ENCODE measurements at places on chromosomes 7 and 10.
A peak's percentile ranks its signal among the peaks of the same experiment; 100 is the strongest.

DNA sequence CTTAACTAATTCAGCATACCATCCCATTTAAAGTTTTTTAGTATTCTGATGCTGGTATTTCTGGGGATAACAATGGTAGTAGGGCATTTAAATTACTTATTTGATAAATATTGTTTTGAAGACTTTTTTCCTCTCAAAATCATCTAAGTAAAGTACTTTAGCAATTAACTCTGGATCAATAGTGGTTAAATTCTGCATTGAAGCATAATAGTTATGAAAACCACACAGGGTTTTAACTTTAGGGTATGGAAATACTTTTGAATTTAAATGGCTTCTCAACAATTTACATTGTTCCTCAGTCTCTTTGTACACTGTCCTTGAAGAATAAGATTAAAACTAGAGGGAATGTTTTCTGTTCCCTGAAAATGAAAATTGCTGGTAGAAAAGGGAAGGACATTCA lies 202.6 kb upstream of the STEAP4 start:
- no peak for DNase-seq

DNA sequence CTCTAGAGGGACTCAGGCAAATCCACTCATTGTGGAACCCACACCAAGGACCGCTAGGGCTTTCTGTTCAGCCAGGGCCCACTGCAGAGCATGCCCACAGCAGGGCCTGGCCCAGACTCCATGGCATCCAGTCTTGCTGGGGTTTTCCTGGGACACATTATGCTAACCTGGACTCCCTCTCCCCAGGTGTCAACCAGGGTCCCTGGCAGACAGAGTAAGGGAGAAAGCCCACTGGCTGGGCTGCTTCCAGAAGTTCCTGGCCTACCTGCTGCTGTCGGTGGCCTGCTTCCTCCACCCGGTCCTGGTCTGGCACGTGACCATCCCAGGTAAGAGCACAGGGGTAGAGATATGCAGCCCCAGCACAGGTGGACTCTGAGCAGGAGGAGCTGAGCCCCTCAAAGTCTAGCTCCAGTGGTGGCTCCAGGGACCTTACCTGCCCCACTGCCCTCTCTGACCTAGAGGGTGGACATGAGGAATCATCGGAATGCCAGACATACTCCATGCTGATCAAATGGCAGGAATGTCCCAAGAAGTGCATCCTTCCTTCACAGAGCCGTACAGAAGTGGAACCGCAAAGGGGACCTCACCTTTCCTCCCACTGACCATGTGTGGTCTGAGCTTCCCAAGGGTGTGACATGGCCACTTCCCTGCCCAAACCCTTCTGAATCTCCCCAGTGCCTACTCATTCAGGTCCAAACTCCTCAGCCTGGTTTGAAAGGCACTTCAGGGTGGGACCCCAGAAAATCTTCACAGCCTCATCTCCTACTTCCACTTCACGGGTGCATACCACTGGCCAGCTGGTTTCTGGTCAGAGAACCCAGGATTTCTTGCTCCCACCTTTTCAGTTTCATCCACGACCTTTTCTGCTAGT lies 22.5 kb downstream of the TMEM72 start:
- DNase-seq: no peak

DNA sequence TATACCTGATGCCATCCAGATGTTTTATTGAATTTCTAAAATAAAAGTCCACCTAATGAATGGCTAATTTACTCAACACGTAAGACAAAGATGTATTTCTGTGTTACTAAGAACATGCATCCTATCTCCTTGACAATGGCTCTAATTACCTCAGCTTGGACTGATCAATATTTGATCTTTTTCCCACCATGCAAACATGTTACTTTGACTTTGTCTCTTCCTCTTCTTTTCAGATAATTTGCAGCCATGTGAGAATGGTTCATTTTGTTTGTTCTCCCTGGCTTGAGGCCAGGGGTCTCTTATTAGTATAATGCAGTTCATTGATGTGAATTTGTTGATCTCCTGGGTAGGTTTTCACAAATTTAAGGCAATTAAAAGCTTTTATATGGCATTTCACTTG lies 302.1 kb downstream of the ADK start:
- no peak for DNase-seq

- DNase-seq: no peak
These were observed 79.2 kb downstream of the NEUROD6 start for GRCh38 chr7:31261341-31261740.

DNA sequence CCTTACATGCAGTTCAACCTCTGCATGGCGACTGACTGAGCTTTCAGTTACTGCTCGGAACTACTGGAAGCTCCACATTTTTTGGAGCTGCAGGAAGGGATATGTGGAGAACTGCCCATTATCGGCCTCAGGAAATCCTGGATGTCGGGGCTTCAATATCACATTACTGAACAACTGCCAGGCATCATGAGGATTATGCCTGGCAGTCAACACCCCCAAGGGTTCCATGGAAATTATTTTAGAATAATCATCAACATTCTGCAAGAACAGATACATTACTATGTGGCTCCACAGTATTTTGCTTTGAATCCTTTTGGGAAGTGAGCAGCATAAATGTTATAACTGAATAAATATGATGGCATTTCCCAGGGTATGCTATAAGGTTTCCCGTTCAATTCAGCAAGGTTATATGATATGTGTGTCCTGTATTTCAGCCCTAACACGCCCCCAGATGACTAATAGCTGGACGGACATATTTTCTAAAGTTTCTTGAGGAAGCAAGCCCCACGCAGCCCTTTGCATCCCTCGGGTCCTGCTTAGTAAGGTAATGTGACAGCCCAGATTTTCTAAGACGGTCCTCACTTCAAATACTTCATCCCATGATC lies 53.0 kb upstream of the OPALIN start:
- no peak for DNase-seq

DNA sequence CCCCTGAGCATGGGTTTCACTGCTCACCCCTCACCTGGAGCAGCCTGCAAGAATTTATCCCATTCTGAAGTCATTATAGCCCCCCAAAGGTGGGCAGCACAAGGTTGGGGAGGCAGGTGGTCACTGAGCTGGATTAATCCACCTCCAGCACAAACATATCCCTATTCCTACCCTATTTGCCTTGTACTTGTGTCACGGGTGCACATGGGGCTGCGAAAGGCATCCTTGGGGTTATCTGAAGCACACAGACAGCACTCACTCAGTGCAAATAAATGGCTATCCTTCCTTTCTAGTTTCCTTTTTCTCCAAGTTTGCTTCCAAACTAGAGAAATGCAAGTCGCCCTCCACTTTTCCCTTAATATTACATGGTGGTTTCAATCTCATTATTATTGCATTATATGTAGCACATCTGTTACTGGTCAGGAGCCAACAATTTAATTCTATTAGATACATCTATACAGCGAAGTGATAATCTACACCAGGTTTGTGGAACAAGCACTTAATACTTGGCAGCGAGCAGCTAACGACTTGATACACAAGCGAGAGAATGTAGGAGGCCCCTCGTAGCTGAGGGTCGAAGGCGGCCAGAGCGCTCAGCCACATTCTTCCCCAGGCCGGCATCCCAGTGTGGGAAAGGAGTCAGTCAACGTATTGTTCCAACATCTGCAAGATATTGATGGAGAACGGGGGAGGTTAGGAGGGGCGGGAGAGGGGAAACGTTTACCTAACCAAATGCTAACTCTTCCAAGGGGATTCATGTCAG lies 121.3 kb upstream of the HABP2 start:
- DNase-seq: no peak

DNA sequence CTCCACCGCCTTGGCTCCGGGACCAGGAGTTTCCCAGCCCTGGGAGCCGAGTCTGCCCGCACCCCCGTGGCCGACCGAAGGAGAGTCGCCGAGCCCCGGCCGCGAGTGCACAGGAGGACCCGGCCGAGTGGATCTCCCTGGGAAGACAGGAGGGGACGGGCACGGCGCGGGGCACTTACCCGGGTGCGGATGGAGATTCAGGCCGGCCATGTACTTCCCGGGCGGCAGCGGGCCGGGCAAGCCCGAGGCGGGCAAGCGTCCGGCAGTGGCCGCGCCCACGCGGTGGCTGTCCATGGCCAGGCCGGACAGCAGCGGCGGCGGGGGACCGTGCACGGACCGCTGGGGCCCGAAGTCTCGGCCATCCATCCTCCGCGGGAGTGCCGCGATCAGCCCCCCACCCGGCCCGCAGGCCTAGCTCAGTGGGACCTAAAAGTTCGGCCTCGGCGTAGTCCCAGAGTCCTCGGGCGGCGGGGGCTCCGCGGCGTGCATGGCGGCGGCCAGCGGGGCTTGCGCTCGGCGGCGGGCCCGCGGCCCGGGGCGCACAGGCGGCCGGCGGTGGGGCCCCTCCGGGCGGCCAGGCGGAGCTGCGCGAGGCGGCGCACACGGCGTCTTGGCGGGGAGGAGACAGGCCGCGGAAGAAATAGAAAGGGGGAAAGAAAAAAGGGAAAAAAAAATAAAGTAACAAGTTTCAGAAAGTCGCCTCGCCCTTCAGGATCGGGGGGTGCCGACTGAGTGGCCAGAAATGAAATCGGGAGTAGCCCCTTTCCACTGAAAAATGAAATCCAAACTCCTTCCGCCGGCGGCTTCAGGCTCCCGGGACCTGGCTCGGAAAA lies 2.5 kb downstream of the TNRC18 start:
- peak; percentile 55 for DNase-seq
